ENCODE measurements at places on chromosomes 13 and 19.
A peak's percentile ranks its signal among the peaks of the same experiment; 100 is the strongest.

GRCh38 chr19:21463449-21464105 lies 41.8 kb upstream of the ZNF429 start:
- DNase-seq: peak; percentile 25

- DNase-seq: peak; percentile 71
Observed at GRCh38 chr19:33064792-33065550, at the start of gene RHPN2. TSS of gene RHPN2 (minus strand) at chr19:33064888. CDS start at chr19:33064852, 36 bp downstream.

GRCh38 chr13:114019367-114019766 lies 45.5 kb upstream of the C13orf46 start:
- no peak for DNase-seq

DNA sequence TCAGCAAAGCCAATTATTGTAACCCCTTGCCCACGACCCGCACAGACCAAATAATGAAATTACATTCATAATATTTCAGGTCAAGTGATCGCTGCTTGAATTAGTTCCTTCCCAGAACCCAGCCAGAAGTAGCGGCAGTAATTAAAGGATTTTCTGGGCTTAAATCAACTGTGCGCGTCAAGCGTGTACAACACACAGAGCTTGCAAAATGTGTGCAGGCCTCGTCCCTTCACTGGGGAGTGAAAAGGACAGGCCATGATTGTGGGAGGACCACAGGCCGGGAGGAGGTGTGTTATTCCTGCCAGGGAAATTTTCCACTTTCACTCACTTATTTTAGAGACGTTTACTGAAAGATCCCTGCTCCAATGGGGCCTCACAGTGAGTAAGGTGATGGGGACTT lies 84.9 kb downstream of the CHST8 start:
- DNase-seq: no peak

GRCh38 chr13:30396434-30397075 lies 25.7 kb upstream of the UBE2L5 start:
- DNase-seq: no peak

GRCh38 chr19:49515767-49516166 lies 3.3 kb downstream of the FCGRT start:
- DNase-seq: no peak

- no peak for DNase-seq
Observed at GRCh38 chr19:43623889-43624670, 4.7 kb upstream of the ZNF428 start.

- DNase-seq: no peak
Observed at GRCh38 chr13:20348645-20349408, 116.7 kb upstream of the GJB6 start.

GRCh38 chr13:97719736-97720135 lies 233.7 kb upstream of the IPO5 start:
- no peak for DNase-seq

GRCh38 chr19:34366738-34367623 lies 2.0 kb downstream of the GPI start:
- DNase-seq: peak; percentile 30

DNA sequence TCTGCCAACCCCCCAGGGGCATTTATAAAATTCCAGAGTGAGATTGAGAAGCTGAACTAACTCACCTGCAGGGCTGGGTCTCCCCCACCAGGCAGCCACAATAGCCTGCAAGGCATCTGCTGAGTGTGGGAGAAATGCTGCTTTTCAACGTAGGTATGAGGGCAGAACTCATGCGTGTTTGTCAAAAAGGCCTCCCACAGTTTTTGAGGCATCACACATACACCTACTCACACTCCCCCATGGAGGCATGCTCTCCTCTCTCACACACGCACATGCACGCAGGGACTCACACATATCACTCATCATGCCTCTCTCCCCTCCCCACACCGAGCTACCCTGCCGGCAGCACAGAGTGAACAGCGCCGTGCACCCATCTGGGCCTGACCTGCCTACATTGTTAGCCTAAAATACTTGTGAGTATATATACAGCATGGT lies 390.5 kb downstream of the FGF9 start:
- no peak for DNase-seq

- no peak for DNase-seq
Observed at GRCh38 chr13:66513728-66514127, 716.4 kb downstream of the PCDH9 start.

DNA sequence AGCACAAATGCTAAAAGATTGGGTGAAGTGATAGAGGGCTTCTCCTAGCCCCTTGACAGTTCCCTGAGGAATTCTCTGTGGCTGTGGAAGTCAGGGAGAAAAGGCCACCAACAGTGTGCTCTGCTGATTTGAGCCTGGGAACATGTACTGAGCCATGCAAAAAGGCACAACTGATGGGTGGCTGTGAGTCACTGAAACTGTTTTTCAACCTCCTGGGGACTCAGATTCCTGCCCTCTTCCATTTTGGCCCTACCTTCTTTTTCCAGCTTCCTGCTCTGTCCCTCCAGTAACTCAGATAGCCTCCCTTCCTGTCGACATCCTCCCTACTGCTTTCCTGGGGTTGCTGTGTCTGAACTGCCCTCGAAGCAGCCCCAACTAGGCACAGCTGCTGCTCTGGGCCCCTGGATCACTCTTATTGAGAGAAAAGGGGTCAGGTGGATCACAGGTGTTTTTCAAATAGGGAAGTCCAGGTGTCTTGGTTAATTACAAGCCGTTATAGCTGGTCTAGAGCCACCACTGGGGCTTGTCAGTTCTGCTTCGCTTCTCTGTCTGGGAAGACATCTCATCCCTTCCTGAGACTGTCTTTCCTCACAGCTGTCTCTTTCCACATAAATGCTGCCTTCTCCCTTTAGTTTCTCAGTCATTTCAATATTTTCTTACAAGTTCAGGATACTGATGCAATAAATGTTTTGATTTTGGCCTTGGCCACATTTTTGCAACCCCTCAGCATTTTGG lies 13.7 kb downstream of the FAM124A start:
- no peak for DNase-seq

DNA sequence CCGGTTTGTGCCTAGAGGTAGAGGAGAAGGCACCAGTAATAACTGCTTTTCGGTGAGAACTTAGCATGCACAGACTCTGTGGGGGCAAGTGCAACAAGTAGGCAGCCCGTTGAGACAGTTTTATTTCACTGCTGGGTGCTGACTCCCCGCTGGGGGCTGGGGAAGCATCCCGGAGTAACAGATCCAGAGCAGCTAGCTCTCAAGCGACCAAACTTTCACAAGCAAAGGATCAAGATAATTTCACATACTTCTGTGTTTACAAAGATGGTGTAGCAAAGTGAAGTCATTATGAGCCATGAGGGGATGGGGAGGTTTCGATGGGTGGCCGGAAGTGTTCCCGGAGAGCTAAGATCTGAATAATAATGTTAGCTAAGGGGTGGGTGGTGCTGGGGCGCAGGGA lies 2.8 kb downstream of the NACC1 start:
- no peak for DNase-seq

- no peak for DNase-seq
Observed at GRCh38 chr19:7699417-7700401, 2.2 kb downstream of the FCER2 start.

DNA sequence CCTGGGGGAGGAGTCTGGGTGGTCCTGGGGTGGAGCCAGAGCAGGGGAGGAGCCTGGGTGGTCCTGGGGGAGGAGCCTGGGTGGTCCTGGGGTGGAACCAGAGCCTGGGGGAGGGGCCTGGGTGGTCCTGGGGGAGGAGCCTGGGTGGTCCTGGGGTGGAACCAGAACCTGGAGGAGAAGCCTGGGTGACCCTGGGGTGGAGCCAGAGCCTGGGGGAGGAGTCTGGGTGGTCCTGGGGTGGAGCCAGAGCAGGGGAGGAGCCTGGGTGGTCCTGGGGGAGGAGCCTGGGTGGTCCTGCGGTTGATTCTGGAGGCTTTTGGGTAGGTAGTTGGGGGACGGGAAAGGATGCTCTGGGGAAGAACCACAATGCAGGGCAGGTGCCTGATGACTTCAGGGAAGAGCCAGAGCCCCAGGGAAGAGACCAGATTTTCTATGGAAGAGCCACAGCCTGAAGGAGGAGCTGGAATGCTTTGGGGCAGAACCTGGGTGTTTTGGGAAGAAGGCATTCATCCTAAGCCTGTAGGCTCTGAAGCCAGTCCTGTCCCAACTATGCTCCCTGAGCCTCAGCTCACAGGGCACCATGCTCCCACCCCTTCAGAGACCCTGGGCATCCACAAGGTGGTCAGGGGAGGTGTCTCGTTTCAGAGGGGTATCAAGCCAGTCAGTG lies 15.0 kb downstream of the MRPS12 start:
- no peak for DNase-seq

GRCh38 chr13:109274188-109274821 lies 512.1 kb downstream of the IRS2 start:
- no peak for DNase-seq

DNA sequence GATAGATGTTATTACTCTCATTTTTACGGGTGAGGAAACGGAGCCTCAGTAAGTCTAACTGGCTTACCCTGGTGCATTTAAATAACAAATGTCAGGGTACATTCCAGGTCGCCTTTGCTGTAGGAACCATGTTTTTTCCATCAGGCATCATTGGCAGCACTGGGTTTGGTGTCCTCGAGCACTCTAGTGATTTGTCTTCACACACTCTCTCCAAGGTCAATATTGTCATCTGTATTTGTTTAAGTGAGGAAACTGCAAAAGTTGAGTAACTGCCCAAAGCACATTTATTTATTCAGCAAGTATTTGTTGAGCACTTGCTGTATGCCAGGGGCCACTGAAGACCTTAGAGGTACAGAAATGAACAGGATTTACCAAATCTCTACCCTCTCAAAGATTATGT lies 78.6 kb downstream of the DCT start:
- DNase-seq: no peak

DNA sequence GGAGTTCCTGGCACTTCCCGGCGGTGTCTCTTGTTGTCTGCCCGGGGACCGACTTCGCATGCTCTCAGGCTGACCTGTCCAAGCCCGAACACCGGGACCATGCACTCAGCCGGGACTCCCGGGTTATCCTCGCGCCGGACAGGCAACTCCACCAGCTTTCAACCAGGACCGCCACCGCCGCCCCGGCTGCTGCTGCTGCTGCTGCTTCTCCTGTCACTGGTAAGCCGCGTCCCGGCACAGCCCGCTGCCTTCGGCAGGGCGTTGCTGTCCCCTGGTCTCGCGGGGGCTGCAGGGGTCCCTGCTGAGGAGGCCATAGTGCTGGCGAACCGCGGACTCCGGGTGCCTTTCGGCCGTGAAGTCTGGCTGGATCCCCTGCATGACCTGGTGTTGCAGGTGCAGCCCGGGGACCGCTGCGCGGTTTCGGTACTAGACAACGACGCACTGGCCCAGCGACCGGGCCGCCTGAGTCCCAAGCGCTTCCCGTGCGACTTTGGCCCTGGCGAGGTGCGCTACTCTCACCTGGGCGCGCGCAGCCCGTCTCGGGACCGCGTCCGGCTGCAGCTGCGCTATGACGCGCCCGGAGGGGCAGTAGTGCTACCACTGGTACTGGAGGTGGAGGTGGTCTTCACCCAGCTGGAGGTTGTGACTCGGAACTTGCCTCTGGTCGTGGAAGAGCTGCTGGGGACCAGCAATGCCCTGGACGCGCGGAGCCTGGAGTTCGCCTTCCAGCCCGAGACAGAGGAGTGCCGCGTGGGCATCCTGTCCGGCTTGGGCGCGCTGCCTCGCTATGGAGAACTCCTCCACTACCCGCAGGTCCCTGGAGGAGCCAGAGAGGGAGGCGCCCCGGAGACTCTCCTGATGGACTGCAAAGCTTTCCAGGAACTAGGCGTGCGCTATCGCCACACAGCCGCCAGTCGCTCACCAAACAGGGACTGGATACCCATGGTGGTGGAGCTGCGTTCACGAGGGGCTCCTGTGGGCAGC lies 661 bp downstream of the FREM2 start:
- DNase-seq: peak; percentile 48

DNA sequence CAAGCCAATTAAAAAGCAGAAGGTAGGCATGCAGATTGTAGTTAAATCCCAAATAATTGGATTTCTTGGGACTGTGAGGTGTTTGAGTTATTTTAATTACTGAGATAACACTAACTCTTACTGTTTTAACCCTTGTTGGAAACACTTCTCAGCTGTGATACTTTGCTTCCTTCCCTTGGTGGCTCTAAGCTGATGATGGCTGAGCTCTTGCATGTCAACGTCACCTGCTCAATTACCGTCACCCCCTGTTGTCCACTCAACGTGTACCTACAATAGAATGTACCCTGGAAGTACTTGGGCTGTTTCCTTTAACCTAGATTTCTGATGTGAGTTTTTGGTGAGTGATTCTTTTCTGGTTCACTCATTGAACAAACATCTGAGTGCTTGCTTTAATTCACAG lies 303.4 kb downstream of the SLC7A1 start:
- DNase-seq: no peak

GRCh38 chr19:12698138-12698537 lies 1.7 kb upstream of the FBXW9 start:
- DNase-seq: no peak

DNA sequence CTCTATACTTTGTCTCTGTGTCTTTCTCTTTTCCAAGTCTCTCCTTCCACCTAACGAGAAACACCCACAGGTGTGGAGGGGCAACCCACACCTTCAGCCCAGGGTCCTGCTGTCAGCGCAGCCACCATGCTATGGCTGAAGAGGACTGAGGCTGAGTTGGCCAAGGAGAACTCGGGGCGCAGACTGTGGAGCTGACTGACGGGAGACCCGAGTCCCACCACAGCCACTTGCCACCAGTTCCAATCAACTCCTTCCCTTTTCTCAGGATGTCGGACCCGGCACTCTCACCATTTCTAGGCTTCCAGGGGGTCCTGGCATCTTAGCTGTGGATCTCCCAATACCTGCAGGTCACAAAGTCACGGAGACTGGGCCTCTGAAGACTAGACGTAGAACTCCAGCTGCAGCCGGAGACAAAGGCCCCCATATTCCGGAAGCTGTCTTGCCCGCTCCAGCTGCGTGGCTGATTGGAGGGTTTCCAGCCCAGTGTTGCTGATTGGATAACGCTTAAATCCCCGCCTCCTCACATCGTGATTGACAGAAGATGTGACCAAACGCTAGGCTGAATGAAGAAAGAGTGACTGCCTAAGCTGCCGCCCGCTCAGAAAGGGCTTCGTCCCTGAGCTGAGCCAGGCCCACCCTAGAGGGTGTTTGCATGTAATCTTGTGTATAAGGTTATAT lies 63.6 kb downstream of the ZNF429 start:
- DNase-seq: peak; percentile 96

DNA sequence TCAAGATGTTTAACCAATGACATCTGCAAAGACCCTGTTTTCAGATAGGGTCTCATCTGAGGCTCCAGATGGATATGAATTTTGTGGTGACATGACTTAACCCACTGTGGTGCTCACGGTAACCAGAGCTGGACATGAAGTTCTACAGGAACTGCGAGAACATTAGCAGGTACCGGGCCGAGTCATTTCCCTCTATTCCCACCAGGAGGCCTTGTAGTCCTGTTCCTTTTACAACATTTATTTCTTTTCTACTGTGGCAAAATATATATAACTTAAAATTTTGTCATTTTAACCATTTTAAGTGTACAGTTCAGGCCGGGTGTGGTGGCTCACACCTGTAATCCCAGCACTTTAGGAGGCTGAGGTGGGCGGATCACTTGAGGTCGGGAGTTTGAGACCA lies 7.6 kb upstream of the TSPAN16 start:
- DNase-seq: no peak

DNA sequence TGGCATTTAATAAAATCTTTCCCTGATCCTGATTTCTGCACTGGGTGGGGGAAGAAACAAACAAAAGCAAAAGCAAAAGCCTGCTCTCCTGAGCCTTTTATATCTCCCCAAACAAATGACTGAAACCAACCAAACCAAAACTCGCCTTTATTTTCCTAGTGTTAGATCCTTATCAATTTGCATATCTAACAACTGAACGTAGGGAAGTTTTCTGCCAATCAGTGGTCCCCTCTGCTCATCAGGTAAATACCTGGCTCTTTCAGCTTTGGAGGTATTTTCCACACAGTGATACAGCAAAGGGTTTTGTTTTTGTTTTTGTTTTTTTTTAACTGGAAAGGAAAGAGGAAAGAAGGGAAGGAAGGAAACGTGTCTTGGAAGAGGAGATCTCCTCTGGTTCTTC lies 3.3 kb downstream of the AMER2 start:
- DNase-seq: no peak

GRCh38 chr13:113442354-113442984 lies 10.8 kb downstream of the ADPRHL1 start:
- no peak for DNase-seq

Data from muscle of back (tissue), 13 donors.